Liver (tissue), 10 donors: ENCODE measurements at places on chromosomes 7 and 10. TPM values are rescaled to one million over a fixed set of nuclear protein-coding genes. Genes with fewer than 3 reads are reported as not detected.
A peak's percentile ranks its signal among the peaks of the same experiment; 100 is the strongest.

The PPP1R17 gene
- not detected for total RNA-seq

DNA sequence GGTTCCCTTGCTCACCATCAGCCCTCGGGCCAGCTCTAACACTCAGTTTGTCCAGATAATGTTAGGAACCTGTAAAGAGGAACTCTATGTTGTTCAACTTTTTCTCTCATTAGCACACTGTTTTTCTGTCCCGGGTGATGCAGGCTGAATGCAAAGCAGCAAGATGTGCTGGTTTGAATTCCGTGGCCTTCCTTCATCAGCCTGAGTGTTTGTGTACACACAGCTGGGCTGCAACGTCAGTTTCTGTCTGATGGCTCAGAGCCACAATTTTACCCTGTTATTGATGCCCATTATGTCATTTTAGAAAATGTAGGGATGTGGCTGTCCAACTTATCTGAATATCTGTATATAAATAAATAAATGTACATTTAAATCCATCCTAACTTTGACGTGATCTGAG, 152.0 kb downstream of the PLPP4 start:
- DNase-seq: peak; percentile 6

The PCGF6 gene
- 6.4 TPM for total RNA-seq

GRCh38 chr7:732094-732541, 5.0 kb upstream of the PRKAR1B start:
- no peak for DNase-seq

The SPDYE11 gene
- total RNA-seq: not detected

GRCh38 chr10:16440396-16441133, 3.8 kb downstream of the PTER start:
- DNase-seq: no peak

DNA sequence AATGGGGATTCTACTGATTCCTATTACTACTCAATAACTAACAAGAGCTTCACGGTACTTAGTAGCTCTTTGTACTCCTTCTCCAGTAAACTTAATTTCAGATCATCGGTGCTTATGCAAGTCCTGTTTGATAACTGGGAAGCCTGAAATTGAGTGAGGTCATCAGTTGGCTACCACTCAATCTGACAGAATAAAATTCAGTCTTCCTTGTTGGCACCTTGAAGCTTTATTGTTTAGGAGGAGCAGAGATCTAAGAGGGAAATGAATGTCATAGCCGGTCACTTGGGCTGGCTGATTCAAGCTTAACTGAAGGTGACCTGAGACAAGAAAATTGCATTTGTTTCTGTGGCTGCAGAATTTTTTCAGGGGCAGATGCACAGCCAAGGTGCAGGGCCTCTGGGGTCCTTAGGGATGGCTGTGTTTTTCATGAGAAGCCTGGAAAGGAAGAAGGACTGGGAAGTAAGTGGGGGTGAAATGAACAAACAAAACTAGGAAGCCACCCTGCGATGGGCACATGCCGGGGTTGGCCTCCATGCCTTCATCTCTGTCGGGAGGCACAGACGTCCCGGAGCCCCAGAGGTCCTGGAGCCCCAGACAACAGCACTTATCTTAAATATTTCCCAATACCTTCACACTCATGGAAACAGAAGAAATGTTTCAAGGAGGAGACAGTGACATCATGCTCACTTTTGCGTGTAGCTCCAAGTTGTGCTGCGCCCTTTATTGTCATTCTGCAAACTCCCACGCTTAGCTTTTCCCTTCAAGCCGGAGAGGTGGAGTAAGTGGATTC, 85.0 kb upstream of the KIF5B start:
- no peak for DNase-seq

DNA sequence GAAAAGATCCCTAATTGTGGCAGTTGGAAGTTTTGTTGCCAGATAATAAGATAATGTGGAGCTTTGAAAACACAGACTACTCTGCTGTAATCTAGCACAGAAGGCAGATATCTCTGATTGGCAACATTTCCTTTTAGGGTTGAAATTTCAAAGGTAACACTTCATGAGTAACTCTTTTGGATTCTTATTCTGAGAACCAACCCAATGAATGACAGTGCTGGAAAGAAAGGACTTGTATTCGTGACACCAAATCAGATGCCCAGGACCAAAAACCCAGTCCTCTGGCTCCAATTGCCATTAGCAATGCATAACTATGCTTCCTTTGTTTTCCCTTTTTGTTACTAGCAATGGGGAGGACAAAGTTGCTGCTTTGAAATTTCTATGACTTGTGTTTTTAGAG, 41.0 kb upstream of the ELMO1 start:
- no peak for DNase-seq

The WNT16 gene
- not detected for total RNA-seq

DNA sequence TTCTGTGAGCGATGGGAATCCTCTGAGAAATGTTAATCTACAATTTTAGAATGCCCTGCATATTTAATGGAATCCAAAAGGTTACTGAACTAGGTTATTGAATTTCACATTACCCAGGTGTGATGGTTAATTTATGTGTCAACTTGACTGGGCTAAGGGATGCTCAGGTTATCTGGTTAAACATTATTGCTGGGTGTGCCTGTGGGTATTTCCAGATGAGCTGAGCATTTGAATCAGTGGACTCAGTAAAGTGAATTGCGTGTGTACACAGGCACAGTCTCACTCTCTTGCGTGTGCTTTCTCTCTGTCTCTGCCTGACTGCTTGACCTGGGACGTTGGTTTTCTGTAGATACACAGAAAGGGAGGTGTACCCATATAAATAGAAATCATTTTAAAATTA, 21.7 kb downstream of the RNF32 start:
- no peak for DNase-seq

The GJD4 gene
- total RNA-seq: not detected

GRCh38 chr10:110005719-110006118, 2.1 kb upstream of the ADD3 start:
- no peak for DNase-seq

The ASB10 gene
- total RNA-seq: not detected

GRCh38 chr7:153858355-153858754, 193.8 kb upstream of the DPP6 start:
- DNase-seq: no peak

- DNase-seq: no peak
These were observed 21.4 kb upstream of the UNC5B start for GRCh38 chr10:71191019-71191418.

GRCh38 chr7:131502810-131503508, 53.5 kb downstream of the PODXL start:
- DNase-seq: peak; percentile 65
